CD4-positive, alpha-beta T cell treated with Interferon gamma for 1 hour (primary cell): ENCODE measurements at places on chromosomes 11 and 22.

GRCh38 chr11:120563703-120564572 lies 52.4 kb downstream of the GRIK4 start:
- no peak for DNase-seq

GRCh38 chr22:41772198-41772597 lies 28.3 kb upstream of the CCDC134 start:
- no peak for DNase-seq

GRCh38 chr11:34754171-34754823 lies 133.4 kb downstream of the EHF start:
- no peak for DNase-seq

- no peak for DNase-seq
Measured at GRCh38 chr11:97079244-97079643, 689.4 kb downstream of the JRKL start.

DNA sequence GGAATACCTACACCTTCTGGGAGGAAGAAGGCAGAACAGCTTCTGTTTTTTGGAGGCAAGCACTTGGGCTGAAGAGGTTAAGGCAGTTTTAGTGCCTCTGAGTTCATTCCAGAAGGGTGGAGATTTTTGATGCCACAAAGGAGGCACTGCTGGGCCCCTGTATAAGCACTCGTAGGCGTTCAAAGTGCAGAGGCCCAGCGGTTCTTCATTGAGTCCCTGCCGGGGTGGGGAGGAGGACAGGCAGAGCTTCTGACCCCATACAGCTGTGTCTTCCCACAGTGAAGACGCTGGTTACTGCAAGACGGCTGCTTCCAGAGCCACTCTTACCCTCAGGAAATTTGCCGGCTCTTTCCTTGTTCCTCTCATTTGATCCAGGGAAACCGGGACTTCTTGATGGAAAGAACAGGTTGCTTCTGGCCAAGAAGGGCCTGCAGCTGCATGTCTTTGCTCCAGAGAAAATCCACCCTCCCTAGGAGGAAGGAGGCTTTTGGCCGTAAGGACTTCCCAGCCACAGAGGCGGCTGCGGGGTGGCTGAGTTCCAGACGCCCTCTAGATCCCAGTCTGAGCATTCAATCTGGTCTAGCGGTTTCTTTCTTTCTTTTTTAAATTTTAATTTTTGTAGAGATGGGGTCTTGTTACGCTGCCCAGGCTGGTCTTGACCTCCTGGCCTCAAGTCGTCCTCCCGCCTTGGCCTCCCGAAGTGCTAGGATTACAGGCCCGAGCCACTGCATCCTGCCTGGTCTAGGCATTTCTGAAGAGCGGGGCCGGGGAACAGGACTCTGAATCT lies 9.4 kb downstream of the ADAMTS15 start:
- DNase-seq: no peak

GRCh38 chr11:63564784-63565350 lies 1.7 kb upstream of the PLAAT2 start:
- no peak for DNase-seq

GRCh38 chr11:90468923-90469322 lies 246.1 kb upstream of the CHORDC1 start:
- no peak for DNase-seq

DNA sequence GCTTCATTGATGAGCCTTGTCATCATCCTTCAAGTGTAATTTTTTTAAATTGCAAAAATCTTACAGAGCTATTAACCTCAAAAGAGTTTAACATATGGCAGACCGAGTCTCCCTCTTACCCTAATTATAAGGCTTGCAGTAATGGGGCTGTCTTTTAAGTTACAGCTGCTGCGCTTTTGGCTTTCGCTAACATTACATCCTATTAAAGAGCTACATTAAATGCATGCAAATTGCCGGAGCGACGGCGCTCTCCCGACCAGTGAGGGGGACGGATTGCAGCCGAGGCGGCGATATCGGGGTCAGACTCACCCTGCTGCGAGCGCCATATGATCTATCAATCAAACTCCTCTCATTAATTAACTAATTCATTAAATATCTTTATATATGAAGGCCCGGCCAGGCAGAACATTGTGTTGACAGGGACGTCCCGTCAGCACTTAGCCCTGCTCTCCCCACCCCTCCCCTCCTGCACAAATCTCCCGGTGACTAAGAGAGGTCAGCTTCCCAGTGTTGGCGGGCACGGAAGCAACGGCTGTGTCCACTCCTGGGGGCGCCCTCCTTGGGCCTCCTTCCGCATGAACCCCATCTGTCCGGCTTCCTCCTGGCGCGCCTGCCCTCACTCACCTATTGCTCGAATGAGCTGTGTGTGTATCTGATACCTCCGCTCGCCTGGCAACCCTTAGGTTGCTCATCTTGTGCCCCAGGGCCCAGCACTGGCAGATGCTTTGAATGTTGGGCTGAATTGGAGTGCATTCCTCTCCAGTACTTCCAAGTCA lies 156.0 kb upstream of the CADM1 start:
- DNase-seq: no peak

DNA sequence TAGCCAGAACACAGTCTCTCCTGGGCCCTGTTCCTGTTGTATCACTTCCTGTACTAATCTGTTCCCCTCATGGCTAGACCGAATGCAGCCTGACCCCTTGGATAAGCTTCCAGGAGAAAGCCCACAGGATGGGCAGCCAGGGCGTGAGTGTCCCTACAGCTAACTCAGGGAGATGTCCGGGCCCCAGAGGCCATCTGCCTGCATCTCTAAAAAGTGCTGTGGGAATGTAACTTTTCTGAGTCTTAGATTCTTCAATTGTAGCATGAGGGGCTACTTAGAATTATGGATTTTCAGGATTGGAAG lies 7.7 kb upstream of the MALAT1 start:
- DNase-seq: no peak

- DNase-seq: no peak
Measured at GRCh38 chr22:26584010-26584409, 5.9 kb downstream of the TPST2 start.

DNA sequence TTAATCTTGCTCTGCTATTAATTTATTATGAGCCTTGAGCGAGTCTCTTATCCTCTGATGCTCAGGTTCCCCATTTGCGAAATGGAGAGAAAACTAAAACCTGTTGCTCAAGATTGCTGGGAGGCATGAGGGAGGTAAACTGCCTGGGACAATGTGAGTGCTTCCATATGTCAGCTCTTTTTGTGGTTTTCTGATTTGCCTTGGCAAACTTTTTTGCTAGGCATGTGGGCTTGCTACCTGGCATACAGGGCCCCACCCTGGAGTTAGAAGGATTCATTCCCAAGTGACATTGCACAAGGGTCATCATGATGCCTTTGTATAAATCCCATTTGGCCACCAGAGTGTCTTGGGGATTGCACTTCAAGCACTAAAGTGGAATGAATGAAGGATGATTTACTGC lies 22.4 kb downstream of the TSPAN18 start:
- no peak for DNase-seq
